ENCODE measurements at places on chromosomes 12 and 14.

- no peak for DNase-seq
Measured at GRCh38 chr12:113512568-113512967, 40.9 kb upstream of the LHX5 start.

DNA sequence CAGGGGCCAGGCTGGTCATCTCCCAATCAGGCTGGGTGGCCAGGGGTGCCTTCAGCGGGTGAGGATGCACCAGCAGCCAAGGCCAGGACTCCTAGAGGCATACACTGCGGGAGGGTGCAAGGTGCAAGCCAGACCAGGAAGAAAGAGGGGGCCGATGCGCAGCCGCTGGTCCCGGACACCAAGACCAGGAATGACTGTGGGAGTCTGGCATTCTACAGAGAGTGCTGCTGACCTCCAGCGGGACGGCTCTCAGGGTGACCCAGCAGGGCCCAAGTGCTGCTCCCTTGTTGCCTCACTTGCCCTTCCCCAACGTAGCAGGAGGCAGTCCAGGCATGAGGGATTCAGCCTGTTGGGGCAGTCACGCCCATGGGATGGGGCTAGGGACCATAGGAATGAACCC is 35.8 kb downstream of the DEGS2 start:
- DNase-seq, result no peak

- DNase-seq, result no peak
Measured at GRCh38 chr12:14327711-14328110, 37.8 kb upstream of the ATF7IP start.

DNA sequence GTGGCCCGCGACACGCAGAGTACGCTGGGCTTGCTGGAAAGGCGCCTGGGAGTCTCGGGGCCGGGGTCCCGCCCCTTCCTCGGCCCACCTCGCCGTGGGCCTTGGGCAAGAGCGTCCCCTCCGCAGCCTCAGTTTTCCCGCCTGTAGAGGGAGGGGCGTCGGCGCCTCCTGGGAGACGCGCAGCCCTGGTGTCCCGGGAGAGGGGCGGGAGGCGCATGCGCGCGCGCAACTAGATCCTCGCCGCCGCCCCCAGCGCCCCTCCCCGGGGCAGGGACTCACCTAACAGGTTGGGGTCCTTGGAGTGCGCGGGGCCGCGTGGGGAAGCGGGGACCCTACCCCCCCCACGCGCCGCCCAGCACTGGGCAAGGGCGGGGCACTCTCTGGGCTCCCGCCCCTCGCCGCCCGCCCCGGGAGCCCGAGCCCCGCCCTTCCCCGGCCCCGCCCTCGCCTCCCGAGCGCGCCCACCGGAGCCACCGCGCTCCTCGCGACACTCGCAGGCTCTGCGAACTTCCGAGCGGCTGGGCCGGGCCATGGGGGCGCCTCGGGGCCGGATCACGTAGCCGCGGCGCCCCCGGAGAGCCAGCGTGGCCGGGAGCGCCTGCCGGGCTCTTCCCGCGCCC is at the start of gene KIF26A:
TSS of gene KIF26A (plus strand) at position 490 of the 620 bp plus-strand sequence. CDS start 136 bp downstream, outside the sequence.
- DNase-seq, result no peak

DNA sequence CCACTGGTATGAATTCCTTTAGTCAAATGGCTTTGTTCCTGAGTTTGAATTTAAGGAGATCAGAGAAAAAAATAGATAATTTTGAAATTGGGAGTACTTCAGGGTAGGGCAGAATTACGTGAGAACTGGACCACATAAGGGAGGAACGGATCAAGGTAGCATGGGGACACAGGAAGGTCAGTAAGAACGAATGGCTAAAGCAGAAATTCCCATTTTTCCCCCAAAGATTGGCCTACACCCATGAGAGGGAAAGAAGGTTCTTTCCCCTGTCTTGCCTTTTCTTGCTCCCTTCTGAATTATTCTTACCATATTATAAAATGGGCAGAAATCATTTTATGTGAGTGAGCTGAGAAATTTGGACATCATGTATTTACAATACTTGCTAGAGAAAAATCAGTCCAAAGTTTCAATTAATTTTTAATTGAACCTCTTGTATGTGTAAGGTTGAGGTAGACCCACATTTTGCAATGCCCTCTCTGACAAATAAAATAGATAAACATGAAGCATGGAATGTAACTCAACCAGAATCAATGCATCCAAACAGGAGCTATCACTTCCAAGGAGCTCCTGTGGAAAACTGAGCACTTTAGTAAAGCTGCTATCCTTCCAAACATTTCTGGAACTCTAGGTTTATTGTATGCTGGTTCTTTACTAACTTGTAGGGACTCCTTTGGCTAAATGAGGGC is 93.8 kb downstream of the KIF21A start:
- no peak for DNase-seq

DNA sequence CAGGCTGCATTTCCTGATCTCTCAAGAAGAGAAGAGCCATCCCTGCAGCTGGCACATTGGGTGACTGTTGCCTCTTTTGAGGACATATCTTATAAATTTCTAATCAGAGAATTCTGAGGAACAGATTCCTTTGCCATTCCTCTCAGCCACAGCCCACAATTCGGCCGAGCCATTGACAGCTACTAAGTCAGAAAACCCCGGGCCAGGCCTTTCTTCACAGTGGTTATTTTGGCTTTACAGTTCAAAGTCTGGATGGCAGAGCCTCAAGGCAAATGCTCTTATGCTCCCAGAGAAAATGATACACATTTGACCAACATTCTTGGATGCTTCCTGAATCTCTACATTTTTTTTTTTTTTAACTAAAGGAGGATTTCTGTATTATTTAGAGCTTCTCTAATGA is 138.4 kb upstream of the FRMD6 start:
- no peak for DNase-seq

DNA sequence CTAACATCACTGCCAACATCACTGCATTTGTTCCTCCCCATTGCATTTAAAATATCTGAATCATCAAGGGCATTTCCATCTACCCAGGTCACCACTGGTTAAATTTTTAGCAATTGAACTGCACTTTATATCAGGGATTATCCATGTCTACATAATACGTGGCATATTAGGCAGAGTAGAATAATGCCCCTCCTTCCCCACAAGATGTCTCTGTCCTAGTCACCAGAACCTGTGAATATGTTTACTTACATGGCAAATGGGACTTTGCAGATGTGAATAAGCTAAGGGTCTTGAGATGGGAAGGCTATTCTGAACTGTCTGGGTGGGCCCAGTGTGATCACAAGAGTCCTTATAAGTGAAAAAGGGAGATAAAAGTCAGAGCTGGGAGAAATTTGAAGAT is 181.7 kb upstream of the ARID2 start:
- peak; percentile 14 for DNase-seq

GRCh38 chr12:120685522-120685921 is 1.4 kb upstream of the MLEC start:
- DNase-seq, result peak; percentile 55

GRCh38 chr14:47678993-47679392 is 3.6 kb upstream of the MDGA2 start:
- DNase-seq, result no peak

DNA sequence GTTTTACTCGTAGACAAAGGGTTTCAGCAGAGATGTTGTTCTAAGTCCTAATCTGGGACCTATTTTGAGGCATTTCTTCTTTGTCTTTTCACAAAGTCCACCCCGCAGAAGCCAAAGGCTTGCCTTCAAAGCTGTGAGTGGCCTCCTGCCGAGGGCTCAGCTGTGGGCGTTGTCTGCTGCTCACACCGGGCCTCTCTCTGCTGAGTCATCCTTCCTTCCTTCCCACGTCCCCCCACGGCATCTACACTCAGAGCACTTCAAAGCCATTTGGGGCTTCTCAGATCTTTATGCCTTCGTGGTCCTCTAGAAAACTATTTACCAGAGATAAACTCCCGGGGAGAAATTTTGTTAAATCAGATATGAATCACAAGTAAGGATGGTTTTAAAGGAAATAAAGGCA is 115.9 kb upstream of the TMPO start:
- no peak for DNase-seq

DNA sequence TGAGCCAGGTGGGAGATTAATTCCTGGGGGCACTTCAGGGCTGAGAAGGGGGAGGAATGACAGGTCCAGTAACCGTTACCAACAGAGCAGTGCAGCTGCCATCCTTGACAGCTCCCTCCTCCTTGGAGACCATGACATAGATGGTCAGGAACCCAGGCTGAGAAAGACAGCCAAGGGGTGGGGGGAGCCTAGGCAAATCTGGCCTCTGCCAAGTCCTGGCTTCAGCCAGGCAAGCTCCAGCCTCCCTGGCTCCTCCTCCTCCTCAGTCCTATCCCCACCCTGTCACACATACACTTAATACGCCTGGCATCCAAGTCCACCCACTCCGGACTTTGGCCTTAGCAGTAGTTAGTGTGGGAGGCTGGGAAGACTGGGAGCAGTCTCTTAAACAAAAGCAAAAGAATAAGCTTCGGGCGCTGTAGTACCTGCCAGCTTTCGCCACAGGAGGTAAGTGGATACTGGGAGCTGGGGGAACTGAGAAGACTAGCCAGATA is at the start of gene RDH5:
TSS of gene RDH5 (plus strand) at position 323 of the 494 bp plus-strand sequence. CDS start 792 bp downstream, outside the sequence.
- no peak for DNase-seq

DNA sequence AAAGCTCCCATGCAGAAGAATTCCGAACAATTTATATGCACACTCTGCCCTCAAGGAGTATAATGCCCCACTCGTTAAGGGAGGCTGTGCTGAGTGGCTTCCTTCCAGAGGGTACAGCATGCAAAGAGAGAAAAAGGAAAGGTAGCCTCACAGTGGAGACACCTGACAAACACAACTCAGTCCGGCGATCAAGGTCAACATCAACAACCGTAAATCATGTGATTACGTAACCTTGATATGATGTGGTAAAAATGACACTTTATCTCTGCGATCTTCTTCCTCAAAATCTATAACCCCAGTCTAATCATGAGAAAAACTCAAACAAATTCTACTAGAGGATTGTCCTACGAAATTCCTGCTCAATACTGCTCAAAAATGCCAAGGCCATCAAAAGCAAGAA is 400.5 kb upstream of the CCDC196 start:
- DNase-seq, result no peak

DNA sequence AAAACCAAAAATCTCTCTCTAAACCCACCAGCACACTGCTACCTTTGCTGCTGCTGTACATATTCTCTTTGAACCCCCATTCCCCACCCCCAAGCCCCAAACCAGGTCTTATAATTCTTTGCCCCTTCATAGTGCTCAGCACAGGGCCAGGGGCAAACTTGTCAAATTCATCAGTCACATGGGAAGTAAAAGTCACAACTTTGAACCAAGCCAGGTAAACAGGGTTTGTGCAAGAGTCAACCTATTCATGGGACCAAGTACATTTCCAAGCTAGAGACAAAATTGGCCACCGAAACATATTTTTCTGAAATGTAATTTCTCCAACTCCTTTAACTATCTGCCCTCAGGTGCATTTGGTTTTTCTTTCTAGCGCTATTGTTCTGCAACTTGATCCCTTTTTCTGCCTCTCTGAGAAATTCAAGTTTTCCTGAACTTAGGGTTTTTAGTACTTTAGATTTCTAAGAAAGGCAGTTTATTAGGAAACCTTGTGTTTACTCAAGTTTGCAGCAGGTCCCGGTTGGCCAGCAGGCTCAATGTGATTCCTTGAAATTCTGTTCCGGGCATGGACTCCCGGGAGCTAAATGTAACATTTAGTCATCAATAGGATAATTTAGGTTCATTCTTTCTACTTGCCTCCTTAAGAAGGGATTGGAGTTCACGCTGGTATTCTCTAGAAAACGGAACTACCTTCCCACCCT is 230.5 kb downstream of the EFCAB11 start:
- DNase-seq, result no peak

DNA sequence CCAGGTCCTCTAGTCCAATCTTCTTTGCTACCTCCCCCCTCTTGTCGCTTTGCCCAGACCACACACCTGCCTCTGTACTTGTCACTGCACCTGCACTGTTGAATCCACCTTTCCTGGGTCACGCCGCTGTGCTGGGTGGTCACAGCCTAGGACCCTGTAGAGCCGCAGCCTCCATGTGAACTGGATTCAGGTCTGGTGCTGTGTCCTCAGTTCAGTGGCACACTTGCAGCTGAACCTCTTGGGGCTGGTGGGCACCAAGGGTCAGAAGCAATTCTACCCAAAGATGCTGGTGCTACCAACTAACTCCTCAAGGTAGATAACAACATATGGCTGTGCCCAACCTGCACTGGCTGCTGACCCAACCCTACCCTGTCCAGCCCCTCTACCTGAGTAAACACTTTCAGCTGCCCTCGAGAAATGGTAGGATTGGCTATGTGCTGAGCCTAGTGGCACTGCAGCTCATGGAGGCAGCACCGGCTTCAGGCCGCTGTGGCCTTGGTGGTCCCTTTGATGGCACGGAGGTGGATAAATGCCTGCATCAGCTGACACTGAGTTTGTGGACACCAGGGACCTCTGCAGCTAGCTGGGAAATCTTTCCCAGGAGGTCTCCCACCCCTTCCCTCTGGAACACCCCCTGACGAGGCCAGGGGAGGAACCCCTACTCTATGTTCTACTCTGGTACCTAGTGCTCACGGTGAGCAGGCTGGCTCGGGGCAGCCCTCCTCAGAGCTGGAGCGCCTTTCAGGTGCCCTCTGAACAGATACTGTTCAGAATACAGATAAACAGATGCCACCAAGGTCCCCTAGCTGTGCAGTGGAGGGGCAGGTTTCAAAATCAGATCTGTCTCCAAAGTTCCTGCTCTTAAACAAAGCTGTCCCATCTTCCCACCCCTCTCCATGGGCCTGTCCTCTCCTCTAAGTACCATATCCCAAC is 14.3 kb downstream of the AGAP2 start:
- no peak for DNase-seq

- peak; percentile 66 for DNase-seq
Measured at GRCh38 chr12:27305673-27306456, 26.8 kb upstream of the BMAL2 start.

- no peak for DNase-seq
Measured at GRCh38 chr14:83257466-83258439, 1724.1 kb upstream of the SEL1L start.

DNA sequence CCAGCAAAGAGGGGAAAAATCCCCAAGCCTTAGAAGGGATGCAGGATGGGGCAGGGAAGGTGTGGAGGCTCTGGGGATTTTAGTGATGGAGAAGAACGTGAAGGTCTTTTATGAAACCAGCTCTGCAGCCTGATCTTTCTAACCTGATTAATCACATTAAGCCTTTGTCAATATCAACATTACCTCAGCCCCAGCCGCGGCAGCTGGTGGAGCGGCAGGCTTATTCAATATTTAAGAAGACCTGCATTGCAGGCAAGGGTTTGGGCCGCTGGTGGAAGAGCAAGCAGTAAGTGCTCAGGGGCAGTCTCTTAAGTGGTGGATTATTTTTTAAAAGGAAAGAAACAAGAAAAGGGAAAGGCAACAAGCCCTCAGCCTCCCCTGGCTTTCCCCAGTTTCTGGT is 16.6 kb downstream of the RPH3A start:
- no peak for DNase-seq

DNA sequence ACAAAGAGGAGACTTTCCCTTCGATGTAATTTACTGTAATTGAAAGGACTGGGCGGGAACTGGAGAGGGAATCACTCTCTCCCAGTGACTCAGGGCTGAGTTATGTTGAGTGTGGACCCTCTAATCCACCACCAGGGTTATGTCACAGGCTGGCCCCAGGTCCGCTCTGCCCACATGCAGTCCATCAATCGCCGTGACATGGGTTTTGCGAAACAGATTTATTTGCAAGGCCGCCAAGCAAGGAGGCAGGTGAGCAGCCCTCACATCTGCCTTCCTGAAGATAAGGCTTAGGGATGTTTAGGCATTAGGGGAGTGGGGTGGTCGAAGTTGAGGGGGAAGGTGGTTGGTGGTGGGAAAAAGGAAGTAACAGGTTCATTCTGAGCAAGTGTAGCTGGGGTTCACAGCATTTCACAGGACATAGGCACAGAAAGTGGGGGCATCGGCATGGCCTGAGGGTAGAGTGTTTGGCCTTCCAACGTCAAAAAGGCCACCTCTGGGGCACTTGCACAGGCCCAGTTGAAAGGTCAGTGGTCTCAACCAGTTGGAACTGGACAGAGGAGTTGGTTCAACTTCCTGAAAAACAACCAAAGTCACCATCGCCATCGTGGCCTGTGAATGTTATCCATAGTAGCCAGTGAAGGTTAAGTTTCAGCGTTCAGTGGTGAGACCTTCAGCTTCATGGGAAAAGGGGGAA is 66.9 kb downstream of the DNAH10 start:
- DNase-seq, result no peak
